ENCODE measurements at places on chromosomes 1 and 21.
A peak's percentile ranks its signal among the peaks of the same experiment; 100 is the strongest.

GRCh38 chr1:3880429-3881192 lies 19.5 kb downstream of the C1orf174 start:
- DNase-seq, result no peak

- DNase-seq, result no peak
These were observed 95.3 kb upstream of the DISP3 start for GRCh38 chr1:11383553-11384169.

GRCh38 chr1:172443666-172444453 lies at the start of gene PIGC:
PIGC (minus strand) TSS chr1:172444069; CDS start chr1:172442622, 1,447 bp downstream.
- DNase-seq, result peak; percentile 96

GRCh38 chr1:192575499-192576189 lies at the start of gene RGS1:
RGS1 (plus strand) TSS chr1:192575773; CDS start chr1:192575793, 20 bp downstream.
- no peak for DNase-seq

DNA sequence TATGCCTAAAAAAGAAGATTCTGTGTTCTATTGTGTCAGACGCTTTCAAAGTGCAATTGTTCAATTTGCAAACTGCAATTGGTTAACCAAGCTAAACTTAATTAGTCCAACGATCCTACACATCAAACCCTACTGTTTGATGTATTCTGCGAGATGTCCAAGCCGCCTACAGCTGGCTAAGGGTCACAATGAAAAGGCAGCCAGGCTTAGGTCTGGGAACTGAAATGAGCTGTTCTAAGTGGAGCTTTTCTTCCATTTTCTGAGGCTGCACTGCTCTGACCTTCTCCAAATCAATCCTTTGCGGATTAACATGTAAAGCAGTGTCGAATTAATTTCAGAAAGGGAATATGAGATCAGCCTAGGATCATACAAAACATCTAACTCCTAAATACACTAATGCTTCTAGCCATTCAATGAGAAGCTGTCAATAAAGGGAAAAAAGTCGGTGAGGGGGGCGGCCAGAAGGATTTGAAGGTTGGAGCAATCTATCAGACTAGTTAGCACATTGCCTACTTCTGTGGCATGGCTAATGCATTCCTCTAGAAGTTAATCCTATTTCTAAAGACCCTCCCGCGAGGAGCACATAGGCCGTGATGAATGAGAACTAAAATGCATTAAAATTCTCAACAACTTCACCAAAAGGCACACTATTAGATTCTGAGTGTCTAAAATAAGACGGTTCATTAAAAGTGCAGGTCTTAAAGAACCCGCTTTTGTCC lies 119.0 kb downstream of the SIM2 start:
- no peak for DNase-seq

- DNase-seq, result no peak
These were observed 49.2 kb downstream of the FH start for GRCh38 chr1:241470361-241470760.

DNA sequence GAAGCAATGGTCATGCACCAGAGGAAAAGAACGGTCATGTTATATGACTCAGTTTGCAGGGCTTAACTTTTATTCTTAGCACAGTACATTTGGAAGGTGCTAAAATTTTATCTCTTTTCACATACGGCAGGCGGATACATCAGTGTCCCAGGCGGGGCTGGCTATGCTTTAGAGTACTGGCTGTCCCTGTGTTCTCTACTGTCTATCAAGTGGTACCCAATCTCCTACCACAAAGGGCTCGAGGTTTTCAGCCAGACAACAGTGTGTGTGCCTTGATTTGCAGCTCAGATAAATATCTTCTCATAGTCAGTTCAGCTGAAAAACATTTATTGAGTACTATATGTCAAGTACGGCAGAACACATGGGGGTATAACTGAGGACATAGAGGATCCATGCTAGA lies 65.3 kb downstream of the URB2 start:
- peak; percentile 2 for DNase-seq

All from HEK293T (cell line).